ENCODE measurements at places on chromosomes 12 and 14.

GRCh38 chr14:68404146-68404527 is 388.7 kb downstream of the ZFP36L1 start:
- no peak for DNase-seq

GRCh38 chr14:66540038-66540437 is 32.1 kb downstream of the GPHN start:
- DNase-seq, result no peak

GRCh38 chr12:29638528-29638927 is 141.0 kb upstream of the OVCH1 start:
- no peak for DNase-seq

GRCh38 chr14:68806526-68807147 is 13.8 kb upstream of the ZFP36L1 start:
- DNase-seq, result no peak

- no peak for DNase-seq
Observed at GRCh38 chr12:71958993-71959578, 20.4 kb downstream of the TPH2 start.

GRCh38 chr12:96472384-96472783 is 17.0 kb upstream of the CFAP54 start:
- no peak for DNase-seq

GRCh38 chr12:41174602-41175001 is 13.5 kb upstream of the PDZRN4 start:
- DNase-seq, result no peak

DNA sequence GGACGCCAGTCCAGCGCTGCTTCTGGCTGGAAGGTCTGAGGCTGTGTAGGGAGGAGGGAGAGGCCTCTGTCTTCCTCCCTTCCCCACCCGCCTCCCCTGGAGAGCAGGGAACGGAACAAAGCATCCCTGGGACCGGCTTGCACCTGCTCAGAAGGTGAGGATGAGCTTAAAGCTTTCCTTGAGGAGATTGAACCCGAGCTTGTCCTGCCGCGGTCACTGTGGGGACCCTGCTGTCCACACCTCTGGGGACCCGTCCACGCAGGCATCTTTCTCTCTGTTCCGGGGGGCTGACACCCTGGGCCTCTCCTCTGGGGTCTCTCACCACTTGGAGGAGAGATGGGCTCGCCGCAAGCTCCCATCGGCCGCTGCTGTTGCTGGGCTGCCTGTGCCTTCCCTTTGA is 33.2 kb upstream of the SFSWAP start:
- DNase-seq, result no peak

DNA sequence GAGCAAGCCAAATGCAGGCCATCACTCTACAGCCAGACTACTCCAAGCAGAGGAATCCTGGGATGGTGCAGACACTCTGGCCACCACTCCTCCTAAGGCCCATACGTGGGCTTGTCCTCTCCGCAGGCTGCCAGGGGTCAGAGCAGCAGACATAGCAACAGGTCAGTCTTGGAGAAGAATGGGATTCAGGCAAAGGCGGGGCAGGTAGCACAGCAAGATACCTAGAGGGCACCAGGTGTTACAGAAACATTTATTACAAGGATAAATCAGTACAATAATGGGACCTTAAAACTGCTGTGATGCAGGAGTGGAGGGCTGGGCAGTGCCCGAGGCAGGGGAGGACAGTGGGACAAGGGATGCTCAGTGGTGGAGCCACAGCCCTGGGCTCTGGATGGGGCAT is 20.3 kb downstream of the SYNDIG1L start:
- no peak for DNase-seq

DNA sequence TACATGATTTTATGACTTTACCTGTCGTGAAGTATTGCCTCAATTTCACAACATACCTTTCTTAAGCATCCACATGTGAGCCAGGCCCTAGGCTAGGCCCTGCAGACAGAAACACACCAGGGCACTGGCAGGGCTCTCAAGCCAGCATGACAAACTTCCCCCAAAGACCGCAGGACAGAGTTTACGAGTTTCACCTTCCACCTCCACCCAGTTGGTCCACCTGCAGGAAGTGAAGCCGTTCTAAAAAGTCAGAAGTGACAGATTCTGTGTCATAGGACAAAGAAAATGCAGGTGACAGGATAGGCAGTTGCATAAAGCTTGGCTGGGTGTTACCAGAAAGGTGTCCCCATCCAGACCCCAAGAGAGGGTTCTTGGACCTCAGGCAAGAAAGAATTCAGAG is 382.3 kb downstream of the PCNX1 start:
- DNase-seq, result no peak

- no peak for DNase-seq
Observed at GRCh38 chr14:52918486-52918885, 32.4 kb downstream of the FERMT2 start.

- DNase-seq, result no peak
Observed at GRCh38 chr12:98418357-98419075, 96.9 kb upstream of the TMPO start.

- no peak for DNase-seq
Observed at GRCh38 chr14:70113211-70113610, 75.5 kb downstream of the SLC8A3 start.

GRCh38 chr14:22588526-22589095 is 413 bp downstream of the DAD1 start:
- DNase-seq, result peak; percentile 42

GRCh38 chr12:131116468-131117117 is 162.9 kb downstream of the ADGRD1 start:
- DNase-seq, result no peak

GRCh38 chr14:104434214-104435076 is 145.1 kb upstream of the C14orf180 start:
- DNase-seq, result no peak

GRCh38 chr12:120925740-120926563 is 21.8 kb upstream of the SPPL3 start:
- no peak for DNase-seq

DNA sequence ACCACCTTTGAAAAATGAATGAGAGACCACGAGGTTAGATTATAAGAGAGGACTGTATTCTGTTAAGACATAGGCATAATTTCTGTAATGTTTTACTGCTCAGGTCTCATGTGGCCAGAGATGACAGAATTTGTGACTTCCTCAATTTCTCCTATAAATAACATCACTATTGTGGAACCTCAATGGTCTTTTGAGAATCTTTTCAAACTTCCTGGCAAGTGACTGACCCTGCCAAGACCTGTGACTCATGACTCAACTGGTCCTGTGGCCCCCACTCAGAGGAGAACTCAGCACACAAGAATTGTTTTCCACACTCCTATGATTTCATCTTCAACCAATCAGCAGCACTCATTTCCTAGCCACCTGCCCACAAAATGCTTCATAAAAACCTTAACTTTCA is 508.2 kb upstream of the ATP2B1 start:
- DNase-seq, result no peak

- DNase-seq, result no peak
Observed at GRCh38 chr12:51797301-51797700, 51.2 kb downstream of the FIGNL2 start.

- DNase-seq, result no peak
Observed at GRCh38 chr14:90191154-90191553, 65.2 kb upstream of the PSMC1 start.

GRCh38 chr12:26700430-26700829 is 132.6 kb downstream of the ITPR2 start:
- DNase-seq, result no peak

GRCh38 chr12:115062741-115063140 is 378.8 kb upstream of the TBX3 start:
- no peak for DNase-seq

Measured in stimulated activated CD4-positive, alpha-beta T cell treated with anti-CD3 and anti-CD28 coated beads, Interleukin-2, amount 100 ng/mL, for 24 hours (primary cell).